ENCODE measurements at places on chromosomes 5 and 9. TPM values are rescaled to one million over a fixed set of nuclear protein-coding genes. Genes with fewer than 3 reads are reported as not detected.

- no peaks in the 10 kb centered on the region for H3K36me3 ChIP-seq
- DNase-seq: no peak
- H3K4me3 ChIP-seq: no peak overlapping the region
- no peaks in the 10 kb centered on the region for H3K4me1 ChIP-seq
These were observed 88.4 kb upstream of the RGS7BP start for GRCh38 chr5:64417390-64417789.

DNA sequence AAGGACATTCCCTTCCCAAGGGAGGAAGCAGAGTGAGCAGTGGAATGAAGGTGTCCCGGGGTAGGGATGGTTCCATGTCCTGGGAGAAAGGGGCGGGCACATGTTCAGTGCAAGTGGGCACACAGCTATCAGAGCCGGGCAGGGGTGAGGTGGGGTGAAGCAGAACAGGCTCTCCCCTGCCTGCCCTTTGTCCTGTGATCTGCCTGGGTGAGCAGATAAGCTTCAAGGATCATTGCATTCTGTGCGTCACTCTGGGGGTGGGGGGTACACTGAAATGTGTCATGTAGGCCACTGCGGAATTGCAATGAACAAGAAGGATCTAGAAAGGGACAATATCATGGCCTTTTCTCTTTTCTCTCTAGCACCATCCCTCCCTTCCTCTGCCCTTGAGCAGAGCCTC lies 61.7 kb upstream of the SHB start:
- peaks cover 9% of the 10 kb centered on the region for H3K4me1 ChIP-seq
- H3K27me3 ChIP-seq: peaks cover 5% of the 10 kb centered on the region
- H3K27ac ChIP-seq: no peak overlapping the region
- no peak for DNase-seq

DNA sequence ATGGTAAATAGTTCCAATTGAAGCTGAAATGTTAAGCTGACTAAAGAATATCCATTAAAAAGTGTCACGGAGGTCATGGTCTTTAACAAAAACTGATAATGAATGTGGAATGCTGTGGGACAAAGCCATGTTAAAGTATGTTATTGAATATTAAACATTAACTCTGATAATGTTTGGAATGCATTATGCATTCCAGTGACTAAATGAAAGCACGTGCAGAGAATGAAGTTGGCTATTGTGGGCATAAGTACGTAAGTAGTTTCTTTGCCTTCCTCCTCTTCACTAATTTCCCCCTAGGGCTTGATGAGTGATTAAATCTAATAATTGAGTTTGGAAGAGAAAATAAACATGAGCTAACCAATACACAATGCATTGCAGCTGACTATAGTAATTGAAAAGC lies 640.4 kb upstream of the CDH10 start:
- H3K4me3 ChIP-seq: no peak overlapping the region
- no peaks in the 10 kb centered on the region for H3K36me3 ChIP-seq
- no peak for DNase-seq
- H3K27me3 ChIP-seq: no peaks in the 10 kb centered on the region
- H3K27ac ChIP-seq: no peak overlapping the region
- no peaks in the 10 kb centered on the region for H3K4me1 ChIP-seq

DNA sequence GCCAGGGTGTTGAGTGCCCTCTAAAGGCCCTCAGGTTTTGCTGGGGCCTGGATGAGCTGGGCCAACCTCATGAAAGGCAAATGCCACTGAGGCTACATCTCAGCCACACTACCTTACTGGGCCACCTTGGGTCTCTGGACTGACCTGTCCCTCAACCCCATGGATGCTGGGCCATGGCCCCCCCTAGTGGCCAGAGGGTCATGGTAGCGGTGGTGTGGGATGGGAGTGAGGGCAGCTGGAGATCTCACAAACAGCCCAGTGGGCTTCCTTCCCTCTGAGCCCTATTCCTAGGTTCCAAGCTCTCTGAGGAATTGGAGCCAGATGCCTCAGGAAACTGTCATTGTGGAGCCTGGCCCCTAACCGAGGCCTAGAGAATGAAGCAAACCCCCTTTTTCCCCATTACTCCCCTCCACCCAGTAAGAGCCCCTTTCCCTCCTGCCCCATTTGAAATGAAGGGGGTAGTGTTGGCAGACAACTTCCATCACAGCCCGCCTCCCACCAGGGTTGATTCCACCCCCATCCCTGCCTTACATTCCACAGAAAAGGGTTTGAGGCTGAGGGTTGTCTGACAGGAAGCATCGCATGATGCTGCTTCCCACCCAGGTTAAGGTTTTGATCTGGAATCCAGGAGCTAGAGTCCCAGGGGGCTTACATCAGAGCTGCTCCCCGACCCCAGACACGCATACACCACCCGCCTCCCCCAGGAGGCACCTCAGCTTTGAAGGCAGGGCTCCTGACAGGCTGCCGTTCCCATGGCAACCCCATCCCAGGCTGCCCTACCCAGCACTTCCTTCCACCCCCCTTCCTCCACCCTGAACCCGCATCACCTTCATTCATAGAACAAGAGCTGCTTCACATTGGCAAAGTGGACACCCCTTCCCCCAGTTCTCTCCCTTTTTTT lies 63.9 kb downstream of the PCDH1 start:
- H3K27me3 ChIP-seq: peaks cover 53% of the 10 kb centered on the region
- H3K4me1 ChIP-seq: peaks cover 4% of the 10 kb centered on the region
- no peak for DNase-seq
- H3K27ac ChIP-seq: no peak overlapping the region
- no peak overlapping the region for H3K4me3 ChIP-seq
- H3K36me3 ChIP-seq: no peaks in the 10 kb centered on the region

DNA sequence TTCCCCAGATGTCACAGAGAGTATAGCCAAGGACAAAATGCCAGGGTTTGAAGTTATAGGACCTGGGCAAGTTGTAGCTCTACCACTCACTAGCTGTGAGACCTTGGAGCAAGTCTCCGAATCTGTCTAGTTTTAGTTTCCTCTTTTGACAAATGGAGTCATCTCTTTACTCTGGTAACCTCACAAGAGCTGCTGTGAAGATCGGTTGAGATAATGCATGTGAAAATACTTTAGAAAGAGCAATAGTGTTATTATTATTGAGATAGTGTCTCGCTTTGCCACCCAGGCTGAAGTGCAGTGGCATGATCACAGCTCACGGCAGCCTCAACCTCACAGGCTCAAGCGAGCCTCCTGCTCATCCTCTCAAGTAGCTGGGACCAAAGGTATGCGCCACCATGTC lies 117.9 kb upstream of the NR5A1 start:
- H3K27ac ChIP-seq: no peak overlapping the region
- DNase-seq: no peak
- no peak overlapping the region for H3K4me3 ChIP-seq
- H3K4me1 ChIP-seq: peaks cover 7% of the 10 kb centered on the region
- H3K36me3 ChIP-seq: no peaks in the 10 kb centered on the region

- H3K4me3 ChIP-seq: no peak overlapping the region
- H3K36me3 ChIP-seq: no peaks in the 10 kb centered on the region
- H3K27me3 ChIP-seq: peaks cover 5% of the 10 kb centered on the region
These were observed 96.6 kb downstream of the LHX2 start for GRCh38 chr9:124108216-124108615.

- H3K4me1 ChIP-seq: no peaks in the 10 kb centered on the region
- H3K27ac ChIP-seq: no peak overlapping the region
- no peaks in the 10 kb centered on the region for H3K27me3 ChIP-seq
- no peak overlapping the region for H3K4me3 ChIP-seq
These were observed 22.2 kb downstream of the FBXL7 start for GRCh38 chr5:15522187-15522520.

DNA sequence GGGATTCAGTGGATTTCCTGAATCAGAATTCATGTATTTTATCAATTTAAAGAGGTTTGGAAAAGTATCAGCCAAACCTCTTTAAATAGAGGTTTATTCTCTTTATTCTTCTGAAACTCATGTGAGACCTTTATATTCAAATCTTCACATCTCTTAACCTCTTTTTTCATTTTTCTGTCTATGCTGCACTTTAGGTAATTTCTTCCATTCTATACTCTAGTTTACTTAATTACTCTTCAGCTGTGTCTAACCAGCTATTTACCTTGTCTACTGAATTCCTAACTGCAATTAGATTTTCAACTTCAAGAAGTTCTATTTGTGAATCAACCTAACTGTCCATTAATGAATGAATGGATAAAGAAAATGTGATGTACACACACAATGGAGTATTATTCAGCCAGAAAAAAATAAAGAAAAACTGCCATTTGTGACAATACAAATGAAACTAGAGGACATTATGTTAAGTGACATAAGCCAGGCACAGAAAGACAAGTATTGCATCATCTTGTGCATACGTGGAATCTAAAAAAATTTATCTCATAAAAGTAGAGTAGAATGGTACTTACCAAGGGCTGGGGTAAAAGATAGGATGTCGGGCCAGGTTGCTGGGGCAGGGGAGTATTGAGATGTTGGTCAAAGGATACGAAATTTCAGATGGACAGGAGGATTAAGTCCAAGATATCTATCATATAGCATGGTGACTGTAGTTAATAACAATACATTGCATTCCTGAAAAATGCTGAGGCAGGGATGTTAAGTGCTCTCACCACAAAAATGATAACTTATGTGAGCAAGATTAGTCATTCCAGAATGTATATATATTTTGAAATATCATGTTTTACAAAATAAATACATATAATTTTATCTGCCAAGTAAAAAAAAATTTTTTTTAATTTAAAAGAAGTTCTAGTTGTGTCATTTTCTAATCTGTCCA lies 129.5 kb upstream of the LRRTM2 start:
- no peaks in the 10 kb centered on the region for H3K27me3 ChIP-seq
- H3K27ac ChIP-seq: no peak overlapping the region
- H3K4me3 ChIP-seq: no peak overlapping the region
- DNase-seq: no peak

- H3K27me3 ChIP-seq: no peaks in the 10 kb centered on the region
- peaks cover 11% of the 10 kb centered on the region for H3K36me3 ChIP-seq
- DNase-seq: no peak
- no peak overlapping the region for H3K27ac ChIP-seq
- H3K4me3 ChIP-seq: no peak overlapping the region
These were observed 23.1 kb upstream of the ACOT12 start for GRCh38 chr5:81417052-81417451.

- no peak overlapping the region for H3K27ac ChIP-seq
- H3K4me1 ChIP-seq: no peaks in the 10 kb centered on the region
- no peaks in the 10 kb centered on the region for H3K36me3 ChIP-seq
- DNase-seq: no peak
These were observed 36.3 kb upstream of the SMIM15 start for GRCh38 chr5:61198606-61199005.

- no peak for DNase-seq
- H3K4me1 ChIP-seq: peaks cover 6% of the 10 kb centered on the region
- H3K36me3 ChIP-seq: no peaks in the 10 kb centered on the region
- no peaks in the 10 kb centered on the region for H3K27me3 ChIP-seq
- no peak overlapping the region for H3K27ac ChIP-seq
These were observed 15.4 kb upstream of the SMIM15 start for GRCh38 chr5:61177716-61178115.

- no peak for DNase-seq
- H3K27ac ChIP-seq: no peak overlapping the region
- no peak overlapping the region for H3K4me3 ChIP-seq
These were observed 43.2 kb downstream of the RFK start for GRCh38 chr9:76351006-76351405.

DNA sequence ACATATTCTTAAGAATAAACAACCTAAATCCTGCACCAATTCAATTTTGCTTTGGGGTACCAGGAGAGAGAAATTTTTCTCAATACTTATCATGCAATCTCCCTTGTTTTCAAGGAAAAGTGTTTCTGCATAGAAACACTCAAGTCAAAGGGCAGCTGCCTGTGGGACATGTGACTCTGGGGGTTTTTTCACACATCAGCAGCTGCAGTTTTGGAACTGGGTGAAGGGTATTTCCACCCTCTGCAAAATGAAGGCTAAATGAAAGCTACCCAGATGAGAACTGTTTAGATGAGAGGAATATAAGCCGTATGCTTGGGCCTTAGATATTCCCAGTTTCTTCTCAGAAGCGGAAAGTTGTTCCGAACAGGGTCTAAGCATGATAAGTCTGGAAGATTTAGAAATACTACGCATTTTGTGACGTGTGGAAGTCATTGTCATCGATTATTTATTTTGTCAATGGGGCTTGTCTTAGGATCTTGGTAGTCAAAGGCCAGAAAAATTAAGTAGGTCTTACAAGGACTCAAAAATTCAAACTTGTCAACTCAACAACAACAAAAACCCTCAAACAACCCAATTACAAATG lies 64.3 kb upstream of the BOD1 start:
- no peak for DNase-seq
- H3K36me3 ChIP-seq: no peaks in the 10 kb centered on the region

ZNF883 gene
- 0.31 TPM for total RNA-seq

SLC22A4 gene
- total RNA-seq: 0.32 TPM

HEMGN gene
- not detected for total RNA-seq

CDH6 gene
- total RNA-seq: 0.93 TPM

PAEP gene
- total RNA-seq: not detected
